ENCODE measurements at places on chromosomes 1 and 21.
A peak's percentile ranks its signal among the peaks of the same experiment; 100 is the strongest.

GRCh38 chr1:195054217-195054687 lies 1554.0 kb downstream of the KCNT2 start:
- DNase-seq, result no peak

DNA sequence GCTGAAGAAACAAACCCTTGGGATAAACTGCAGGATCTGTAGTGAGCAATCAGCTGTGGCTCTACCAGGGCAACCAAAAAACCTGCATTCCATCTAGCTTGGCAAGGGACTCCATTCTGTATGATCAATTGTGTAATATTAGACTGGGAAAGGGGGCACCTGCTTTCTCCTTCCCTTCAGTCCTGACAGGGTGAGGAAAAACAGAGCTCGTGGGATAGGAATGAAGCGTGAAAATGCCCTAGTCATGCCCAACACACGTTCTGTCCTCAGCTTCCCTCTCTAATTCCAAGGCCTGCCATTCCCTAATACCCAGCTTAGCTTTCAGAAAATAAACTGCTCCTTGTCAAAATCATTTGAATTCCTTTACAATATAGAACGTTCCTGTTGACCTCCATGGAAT lies 442.3 kb downstream of the PLPP3 start:
- no peak for DNase-seq

GRCh38 chr1:9957726-9958125 lies 14.5 kb downstream of the NMNAT1 start:
- DNase-seq, result no peak

GRCh38 chr1:28395181-28395580 lies 25.6 kb downstream of the PHACTR4 start:
- no peak for DNase-seq

GRCh38 chr1:20429296-20429695 lies 56.7 kb downstream of the CAMK2N1 start:
- no peak for DNase-seq

DNA sequence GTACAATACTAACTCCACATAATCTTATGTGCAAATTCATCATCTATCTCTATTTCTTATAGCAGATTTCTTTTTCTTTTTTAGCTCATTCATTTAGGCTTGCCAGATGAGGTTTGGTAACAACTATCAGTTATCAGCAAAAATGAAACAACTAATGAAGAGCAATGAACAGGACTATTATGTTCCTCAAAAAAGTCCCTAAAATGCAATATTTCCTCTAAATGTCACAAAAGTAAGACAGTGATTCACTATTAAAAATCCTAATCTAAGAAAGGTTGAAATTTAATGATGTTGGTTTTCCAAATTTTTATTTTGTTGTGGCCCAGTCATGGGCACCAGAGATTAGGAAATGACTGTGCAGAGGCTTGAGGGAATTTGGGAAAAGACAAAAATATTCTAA lies 135.3 kb downstream of the PPIAL4G start:
- no peak for DNase-seq

GRCh38 chr1:61441723-61442262 lies 283.1 kb downstream of the TM2D1 start:
- no peak for DNase-seq

GRCh38 chr1:48203287-48203900 lies 19.1 kb upstream of the SLC5A9 start:
- DNase-seq, result no peak

GRCh38 chr1:47766832-47767740 lies 230.1 kb downstream of the TRABD2B start:
- DNase-seq, result no peak

- no peak for DNase-seq
Observed at GRCh38 chr1:198463709-198464108, 76.8 kb downstream of the ATP6V1G3 start.

DNA sequence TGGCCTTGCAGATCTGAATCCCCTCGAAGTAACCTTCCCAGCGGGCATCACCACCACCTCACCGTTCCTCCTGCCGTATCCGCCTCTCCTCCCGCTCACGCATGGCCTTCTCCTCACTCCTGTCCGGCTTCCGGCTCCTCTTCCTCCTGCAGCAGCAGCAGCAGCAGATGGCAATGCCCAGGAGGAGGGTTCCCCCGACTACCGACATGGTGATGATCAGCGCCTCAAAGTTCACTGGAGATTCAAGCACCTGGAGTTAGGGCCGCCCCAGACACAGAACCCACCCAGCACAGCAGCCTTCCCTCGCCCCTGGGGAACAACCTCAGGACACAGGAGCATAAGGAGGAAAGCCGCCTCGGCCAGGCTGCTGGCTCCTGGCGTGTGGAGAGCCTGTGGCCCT lies 17.4 kb downstream of the PTTG1IP start:
- DNase-seq, result no peak

GRCh38 chr21:20999659-21000058 lies 1.4 kb downstream of the NCAM2 start:
- peak; percentile 32 for DNase-seq

DNA sequence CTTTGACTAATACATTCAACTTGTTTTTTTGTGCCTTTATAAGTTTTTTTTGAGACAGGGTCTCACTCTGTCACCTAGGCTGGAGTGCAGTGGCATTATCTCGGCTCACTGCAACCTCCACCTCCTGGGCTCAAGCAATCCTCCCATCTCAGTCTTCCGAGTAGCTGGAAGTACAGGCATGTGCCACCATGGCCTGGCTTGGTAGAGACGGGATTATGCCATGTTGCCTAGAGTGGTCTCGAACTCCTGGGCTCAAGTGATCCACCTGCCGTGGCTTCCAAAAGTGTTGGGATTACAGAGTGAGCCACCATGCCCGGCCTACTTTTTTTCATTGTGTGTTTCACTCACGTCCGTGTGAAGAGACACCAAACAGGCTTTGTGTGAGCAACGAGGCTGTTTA lies 202.7 kb downstream of the DISC1 start:
- no peak for DNase-seq

- DNase-seq, result no peak
Observed at GRCh38 chr1:236535662-236536161, 11.9 kb downstream of the LGALS8 start.

DNA sequence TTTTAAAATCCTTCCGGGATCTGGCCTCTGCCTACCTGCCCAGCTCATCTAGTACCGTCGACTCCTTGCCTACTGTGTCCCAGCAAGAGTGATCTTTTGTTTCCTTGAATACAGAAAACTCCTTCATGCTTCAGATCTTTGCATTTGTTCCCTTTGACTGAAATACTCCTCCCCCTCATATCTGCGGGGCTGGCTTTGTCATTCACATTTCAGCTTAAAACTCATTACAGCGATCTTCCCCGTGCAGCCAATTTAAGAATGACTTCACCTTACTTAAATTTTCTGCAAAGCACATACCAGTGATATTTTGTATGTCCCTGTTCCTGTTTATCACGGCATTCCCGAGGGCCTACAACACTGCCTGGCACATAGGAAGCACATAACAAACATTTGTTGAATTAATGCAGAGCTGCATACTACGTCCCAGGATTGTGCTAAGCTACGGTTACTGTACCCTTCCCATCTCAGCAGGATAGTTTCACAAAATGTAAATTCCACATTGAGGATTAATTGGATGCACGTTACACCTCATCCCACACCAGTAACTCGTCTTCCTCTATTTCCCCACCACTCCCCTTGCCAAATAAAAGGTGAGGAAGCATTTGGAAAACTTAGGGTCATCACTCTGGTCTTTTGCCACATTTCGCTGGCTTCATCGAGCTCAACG lies 837 bp upstream of the DESI2 start:
- no peak for DNase-seq

GRCh38 chr21:32329776-32330175 lies 31.1 kb downstream of the MRAP start:
- no peak for DNase-seq

GRCh38 chr1:25705699-25706098 lies 89.1 kb downstream of the MAN1C1 start:
- DNase-seq, result no peak

- DNase-seq, result no peak
Observed at GRCh38 chr21:26837539-26837938, 7.7 kb downstream of the ADAMTS1 start.

DNA sequence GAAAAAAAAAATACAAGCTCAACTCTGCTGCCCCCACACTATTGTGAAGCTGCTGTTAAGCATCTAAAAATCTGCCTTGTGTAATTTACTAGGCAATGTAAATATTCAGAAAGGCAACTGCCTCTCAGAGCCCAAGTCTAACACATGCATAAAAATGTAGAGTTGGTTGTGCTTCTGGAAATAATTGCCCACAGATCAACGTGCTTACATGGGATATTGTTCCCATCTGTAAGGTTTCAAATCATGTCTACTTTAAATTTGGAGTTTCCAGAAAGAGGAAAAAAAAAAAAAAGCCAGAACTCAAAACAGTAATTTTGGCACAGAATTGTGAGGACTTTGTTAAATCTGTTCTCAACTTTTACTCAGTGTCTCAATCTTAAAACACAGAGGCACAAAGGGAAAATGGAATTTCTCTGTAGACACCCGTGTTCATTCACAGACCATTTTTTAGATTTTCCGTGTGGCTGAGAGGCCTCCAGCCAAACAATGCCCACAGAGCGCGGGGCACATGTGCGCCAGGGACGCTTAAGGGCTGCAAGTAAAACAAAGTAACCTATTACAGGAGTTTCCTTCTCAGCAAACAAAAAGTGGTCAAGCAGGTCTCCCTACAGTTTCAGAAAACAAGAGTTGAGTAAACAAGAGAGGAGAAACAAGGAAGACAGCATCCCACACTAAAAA lies 115.5 kb downstream of the RERE start:
- peak; percentile 51 for DNase-seq

DNA sequence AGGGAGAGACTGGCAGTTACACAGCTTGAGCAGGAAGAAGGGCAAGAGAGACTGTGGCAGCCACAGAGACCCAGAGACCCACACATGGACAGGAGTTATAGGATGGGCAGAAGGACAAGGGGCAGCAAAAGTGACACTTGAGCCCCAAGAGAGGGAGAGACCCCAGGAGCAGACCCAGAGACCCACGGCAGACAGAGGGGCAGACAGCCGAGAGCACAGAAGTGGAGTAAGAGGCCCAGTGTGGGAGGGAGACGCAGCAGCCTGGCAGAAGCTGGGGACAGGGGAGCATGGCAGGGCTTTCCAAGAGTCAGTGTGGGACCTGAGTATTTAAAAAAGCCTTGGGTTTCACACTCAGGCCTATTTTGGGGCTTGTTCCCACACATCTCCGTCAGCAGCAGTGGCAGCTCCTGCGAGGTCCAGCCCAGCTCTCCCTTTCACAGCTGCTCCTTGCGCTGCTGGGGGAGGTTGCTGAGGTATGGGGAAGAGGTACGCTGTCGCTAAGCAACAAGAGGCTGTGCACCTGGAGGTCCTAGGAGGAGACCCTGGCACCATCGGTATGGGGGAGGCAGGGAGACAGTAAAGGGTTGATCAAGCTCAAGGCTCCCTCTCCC lies 9.0 kb upstream of the MEF2D start:
- DNase-seq, result no peak

- DNase-seq, result no peak
Observed at GRCh38 chr21:33980276-33980916, 64.8 kb upstream of the ATP5PO start.

GRCh38 chr1:207152792-207153468 lies 48.9 kb downstream of the C4BPA start:
- DNase-seq, result no peak

DNA sequence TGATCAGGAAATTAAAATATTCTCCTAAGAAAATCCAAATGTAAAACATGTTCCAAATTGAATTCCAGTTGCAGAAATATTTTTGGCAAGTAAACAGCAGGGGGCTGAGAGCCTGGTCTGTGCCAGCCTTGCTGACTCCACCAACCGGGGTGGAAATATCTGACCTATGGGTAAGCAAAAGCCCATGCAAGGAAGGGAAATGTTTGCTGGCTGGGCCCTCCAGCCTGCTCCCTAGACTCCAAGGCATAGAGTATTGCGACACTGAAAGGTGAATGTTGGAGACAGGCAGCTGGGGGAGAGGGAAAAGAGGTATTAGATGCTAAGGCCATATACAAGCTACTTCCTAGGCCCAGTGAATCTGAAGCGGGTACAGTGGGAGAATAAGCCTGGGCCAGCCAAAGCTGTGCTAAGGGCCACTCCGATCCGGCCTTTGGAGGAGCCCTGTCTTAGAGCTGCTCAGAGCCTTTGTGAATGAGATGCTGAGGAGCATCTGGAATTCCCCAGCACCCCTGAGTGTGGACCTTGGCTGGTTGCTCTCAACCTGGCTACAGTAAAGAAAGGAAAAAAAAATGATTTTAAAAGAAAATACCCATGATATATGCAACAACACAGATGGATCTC lies 24.9 kb upstream of the ATP1B1 start:
- DNase-seq, result no peak

DNA sequence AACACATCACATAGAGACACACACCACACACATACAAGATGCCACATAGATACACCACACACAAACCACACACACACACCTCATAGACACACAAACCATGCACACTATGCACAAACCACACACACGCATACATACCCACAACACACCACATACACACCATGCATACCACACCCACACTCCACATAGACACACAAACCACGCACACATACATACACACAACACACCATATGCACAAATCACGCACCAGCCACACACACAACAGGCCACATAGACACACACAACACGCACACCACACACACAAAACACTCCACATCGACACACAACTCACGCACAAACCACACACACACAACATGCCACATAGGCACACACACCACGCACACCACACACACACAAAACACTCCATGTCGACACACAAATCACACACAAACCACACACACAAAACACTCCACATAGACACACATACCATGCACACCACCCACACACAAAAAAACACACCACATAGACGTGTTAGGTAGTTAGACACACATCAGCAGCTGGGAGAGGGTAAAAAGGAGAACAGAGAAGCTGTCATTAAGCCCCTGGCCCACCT lies 49.5 kb upstream of the SLC19A1 start:
- peak; percentile 20 for DNase-seq

DNA sequence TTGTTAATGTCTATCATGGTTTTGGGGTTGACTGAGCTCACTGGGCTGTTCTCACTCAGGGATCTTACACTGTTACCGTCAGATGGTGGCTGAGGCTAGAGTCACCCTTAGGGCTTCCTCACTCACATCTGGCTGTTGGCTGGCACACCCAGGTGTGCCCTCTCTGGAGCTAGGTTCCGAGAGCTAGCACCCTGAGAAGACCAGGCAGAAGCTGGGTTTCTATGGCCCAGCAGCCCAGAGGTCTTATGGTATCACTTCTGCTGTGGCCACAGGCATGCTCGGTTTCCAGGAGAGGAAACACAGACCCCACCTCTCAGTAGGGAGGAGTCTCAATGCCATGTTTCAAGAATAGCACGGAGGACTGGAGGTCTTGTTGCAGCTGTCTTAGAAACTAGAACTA lies 20.7 kb upstream of the KIF1B start:
- no peak for DNase-seq

DNA sequence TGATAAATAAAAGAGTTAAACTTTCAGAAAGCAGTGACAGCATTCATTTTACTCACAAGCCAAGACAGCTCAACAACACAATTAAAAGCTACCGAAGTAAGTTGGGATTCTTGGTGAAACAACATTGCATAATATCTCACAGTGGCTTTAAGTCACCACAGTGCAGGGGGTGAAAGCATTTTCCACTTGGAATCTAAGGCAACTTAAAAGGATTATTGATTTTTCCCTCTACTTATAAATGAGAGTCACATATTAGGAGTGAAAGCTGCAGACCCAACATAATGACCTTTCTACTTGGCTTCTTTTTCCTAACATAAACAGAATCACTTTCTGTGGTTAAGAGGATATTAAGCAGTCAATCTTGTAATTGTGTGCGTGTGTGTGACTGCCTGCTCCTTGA lies 536.6 kb upstream of the CXADR start:
- DNase-seq, result no peak

GRCh38 chr1:48726557-48727215 lies 50.0 kb downstream of the BEND5 start:
- no peak for DNase-seq
